Smooth muscle cell of the coronary artery (primary cell): ENCODE measurements at places on chromosomes 4 and X. TPM values are rescaled to one million over a fixed set of nuclear protein-coding genes. Genes with fewer than 3 reads are reported as not detected.

FREM3 gene
- 0.08 TPM in 1 of 2 replicates, not detected in the other for total RNA-seq

NDP gene
- 1.2 and 1.7 TPM in 2 replicates for total RNA-seq

CDX4 gene
- not detected in 2 replicates for total RNA-seq

FRAS1 gene
- 3.0 and 6.4 TPM in 2 replicates for total RNA-seq

ADH7 gene
- total RNA-seq, result 0.70 TPM in 1 of 2 replicates, not detected in the other

ARHGEF38 gene
- total RNA-seq, result not detected in 2 replicates

JAKMIP1 gene
- not detected in 2 replicates for total RNA-seq

MXD4 gene
- 34.5 and 65.7 TPM in 2 replicates for total RNA-seq

IL13RA1 gene
- total RNA-seq, result 27.1 and 57.8 TPM in 2 replicates

HTR2C gene
- not detected in 2 replicates for total RNA-seq

SPANXA2 gene
- not detected in 2 replicates for total RNA-seq

KLKB1 gene
- total RNA-seq, result not detected in 2 replicates
